Umbilical cord (tissue), 2 donors: ENCODE measurements at places on chromosomes 4 and X. TPM values are rescaled to one million over a fixed set of nuclear protein-coding genes. Genes with fewer than 3 reads are reported as not detected.

The RRH gene
- not detected for total RNA-seq

The MMRN1 gene
- 17.8 TPM for total RNA-seq

The RBMXL3 gene
- total RNA-seq, result 1.4 TPM

The PAGE5 gene
- not detected for total RNA-seq

The RASGEF1B gene
- total RNA-seq, result 17.1 TPM

The MAGEA11 gene
- total RNA-seq, result not detected

The MAGEH1 gene
- total RNA-seq, result 65.2 TPM

The SLITRK2 gene
- 1.2 TPM for total RNA-seq

The COX7B2 gene
- not detected for total RNA-seq

The L1CAM gene
- 18.8 TPM for total RNA-seq

The KLKB1 gene
- not detected for total RNA-seq

The HMX1 gene
- total RNA-seq, result not detected

The TEC gene
- total RNA-seq, result 5.1 TPM

The NEXMIF gene
- 1.7 TPM for total RNA-seq

The CT45A1 gene
- total RNA-seq, result not detected

The NDST4 gene
- total RNA-seq, result 2.2 TPM

DNA sequence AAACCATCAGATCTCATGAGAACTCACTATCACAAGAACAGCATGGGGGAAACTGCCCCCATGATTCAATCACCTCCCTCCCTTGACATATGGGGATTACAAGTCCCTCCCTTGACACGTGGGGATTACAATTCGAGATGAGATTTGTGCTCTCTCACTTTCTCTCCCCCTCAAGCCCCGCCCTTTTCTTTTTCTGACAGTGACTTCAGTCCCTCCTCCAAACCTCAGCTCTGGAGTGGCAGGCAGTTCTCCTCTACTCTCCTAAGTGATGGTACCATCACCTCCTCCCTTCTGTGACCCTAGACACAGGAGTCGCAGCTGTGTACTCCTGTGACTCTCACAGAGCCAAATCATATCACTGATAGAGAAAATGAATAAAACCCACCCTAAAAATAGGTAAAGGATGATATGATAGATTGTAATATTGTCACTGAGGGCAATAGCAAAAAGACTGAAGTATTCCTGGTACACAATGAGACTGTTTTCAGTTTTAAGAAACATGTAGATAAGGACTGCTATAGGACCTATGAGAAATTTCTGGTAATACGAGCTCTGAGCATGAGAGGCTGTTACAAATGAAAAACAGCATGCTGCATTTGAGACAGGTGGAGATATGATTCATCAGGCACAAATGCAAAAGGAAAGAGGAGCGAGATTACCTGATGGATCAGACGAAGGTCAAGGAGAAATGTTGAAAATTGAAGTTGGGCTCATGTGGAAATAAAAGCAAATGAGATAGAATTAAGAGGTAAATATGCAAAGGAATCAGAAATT, 101.2 kb upstream of the CBLL2 start:
- DNase-seq, result peak; percentile 4

- peak; percentile 13 for DNase-seq
Observed at GRCh38 chr4:15811703-15812337, 33.7 kb downstream of the CD38 start.

DNA sequence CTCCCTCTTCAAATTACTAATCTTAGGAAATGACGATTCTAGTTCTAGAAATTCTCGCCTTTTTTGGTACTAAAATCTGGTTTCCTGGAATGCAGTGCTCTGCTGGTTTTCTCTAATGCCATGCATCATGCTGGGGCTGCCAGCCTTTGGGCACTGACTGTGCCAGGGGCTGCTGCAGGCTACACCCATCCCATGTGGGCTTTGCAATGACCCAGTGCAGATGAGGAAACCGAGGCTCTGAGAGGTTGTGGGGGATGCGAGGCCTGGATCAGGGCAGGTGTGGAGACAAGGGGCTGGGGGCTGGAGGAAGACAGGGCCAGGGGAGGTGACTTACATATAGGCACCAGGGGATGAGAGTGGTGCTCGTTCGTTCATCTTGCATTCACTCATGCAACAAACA, 95.3 kb downstream of the HMX1 start:
- no peak for DNase-seq

DNA sequence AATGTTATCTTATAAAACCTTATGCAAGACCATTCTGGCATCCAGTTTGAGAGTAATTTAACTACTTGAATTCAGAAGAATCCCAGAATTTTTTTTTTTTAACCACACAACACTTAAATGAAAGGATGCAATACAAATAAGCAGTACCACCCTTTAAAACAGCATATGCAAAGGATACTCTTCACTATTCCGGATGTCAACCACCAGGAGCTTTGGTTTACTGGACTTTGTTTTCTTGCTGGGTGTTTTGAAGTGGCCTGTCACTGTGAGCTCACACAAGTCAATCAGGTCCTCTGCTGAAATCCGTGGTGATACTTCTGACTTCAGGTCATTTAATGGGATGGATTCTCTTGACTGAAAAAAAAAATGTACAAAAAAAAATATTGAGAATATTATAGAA, 200.0 kb downstream of the TBCK start:
- no peak for DNase-seq

GRCh38 chr4:129240816-129241215, 144.9 kb downstream of the C4orf33 start:
- no peak for DNase-seq

GRCh38 chr4:4901877-4902276, 42.4 kb downstream of the MSX1 start:
- DNase-seq, result no peak

- no peak for DNase-seq
Observed at GRCh38 chr4:153161226-153161963, 42.8 kb upstream of the TRIM2 start.

GRCh38 chr4:153452658-153453378, 13.3 kb upstream of the TMEM131L start:
- DNase-seq, result no peak

DNA sequence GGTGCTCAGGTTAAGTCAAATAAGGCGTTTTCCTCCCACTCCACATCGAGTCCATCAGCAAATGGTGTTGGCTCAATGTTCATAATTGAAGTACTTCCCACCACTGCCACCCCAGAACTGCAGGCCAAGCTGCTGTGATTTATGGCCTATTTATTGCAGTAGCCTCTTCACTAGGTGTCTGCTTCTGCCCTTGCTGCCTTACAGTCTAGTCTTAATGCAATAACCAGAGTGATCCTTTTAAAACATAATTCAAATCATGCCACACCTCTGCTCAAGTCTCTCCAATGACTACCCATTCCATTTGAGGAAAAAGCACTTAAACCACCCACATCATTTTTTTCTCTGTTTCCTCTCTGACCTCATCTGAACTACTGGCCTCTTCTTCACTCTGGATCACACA, 220.3 kb downstream of the KCNIP4 start:
- DNase-seq, result no peak

- DNase-seq, result no peak
Observed at GRCh38 chr4:75898536-75898935, 3.7 kb downstream of the PPEF2 start.

GRCh38 chr4:27692158-27692557, 831.5 kb downstream of the STIM2 start:
- DNase-seq, result no peak

GRCh38 chr4:155999725-156000124, 46.1 kb upstream of the CTSO start:
- peak; percentile 20 for DNase-seq

DNA sequence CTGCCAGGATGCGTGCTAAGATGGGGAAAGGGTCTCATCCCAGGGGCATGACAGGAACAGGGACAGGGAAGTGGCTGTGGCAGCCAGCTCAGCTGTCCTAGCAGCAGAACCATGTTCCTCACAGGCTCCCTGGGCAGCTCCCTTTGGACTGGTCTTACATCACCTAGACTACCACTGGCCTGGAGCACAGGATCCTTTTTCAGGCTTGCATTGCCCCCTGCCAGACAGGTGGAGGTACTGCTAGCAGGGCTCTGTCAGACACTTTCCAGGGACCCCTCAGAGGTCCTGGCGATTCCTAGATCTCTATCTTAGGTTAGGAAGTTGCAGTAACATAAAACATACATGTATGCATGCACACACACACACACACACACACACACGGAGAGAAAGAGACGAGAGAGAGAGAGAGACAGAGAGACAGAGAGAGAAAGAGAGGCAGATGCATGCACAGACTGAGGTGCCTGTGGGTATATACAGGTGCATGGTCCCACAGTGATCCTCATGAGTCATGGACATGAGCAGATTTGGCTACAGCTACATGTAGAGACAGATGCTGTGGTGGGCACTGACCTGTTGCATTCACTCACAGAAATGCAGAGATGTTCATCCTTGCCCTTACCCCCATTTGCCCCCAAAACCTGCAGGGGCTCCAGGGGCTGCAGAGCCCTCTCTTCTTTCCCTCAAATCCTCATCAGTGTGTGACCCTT, 63.6 kb downstream of the STARD8 start:
- no peak for DNase-seq

DNA sequence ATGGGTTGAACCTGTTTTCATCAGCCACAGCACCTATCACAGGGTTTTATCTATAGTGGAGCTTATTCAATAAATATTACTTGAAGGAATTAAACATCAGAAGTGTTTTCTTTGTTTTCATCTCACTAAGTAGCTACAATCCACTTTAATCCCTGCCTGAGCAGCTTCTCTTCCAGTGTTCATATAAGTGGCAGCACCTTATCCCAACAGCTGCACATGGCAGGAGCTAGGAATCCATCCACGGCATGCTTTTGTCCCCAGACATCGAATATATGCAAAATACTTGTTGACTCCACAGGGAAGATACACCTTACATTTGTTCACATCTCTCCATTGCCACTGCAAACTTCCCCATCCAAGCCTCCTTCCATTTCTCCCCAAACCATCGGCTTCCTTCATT, 549.8 kb upstream of the FAM241A start:
- no peak for DNase-seq

GRCh38 chr4:74021601-74022000, 16.9 kb downstream of the CXCL3 start:
- DNase-seq, result no peak

GRCh38 chr4:55571806-55572205, 20.2 kb downstream of the PDCL2 start:
- DNase-seq, result no peak

DNA sequence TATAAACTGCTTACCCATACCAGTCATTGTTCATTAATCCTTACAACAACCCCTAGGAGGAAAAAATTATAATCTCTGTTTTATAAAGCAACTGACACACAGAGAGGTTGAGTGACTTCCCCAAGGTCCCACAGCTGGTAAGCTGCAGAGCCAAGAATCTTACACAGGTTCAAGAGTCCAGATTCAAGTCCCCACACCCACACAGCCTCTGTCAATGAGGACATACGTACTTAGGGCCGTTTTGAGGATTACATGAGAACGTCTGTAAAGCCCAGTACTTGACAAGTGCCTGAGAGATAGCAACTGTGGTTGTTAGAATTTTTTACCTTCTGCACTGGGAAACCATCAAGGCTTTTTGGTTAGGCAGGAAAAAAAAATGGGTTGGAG, 556 bp upstream of the SLC25A43 start:
- DNase-seq, result peak; percentile 2

DNA sequence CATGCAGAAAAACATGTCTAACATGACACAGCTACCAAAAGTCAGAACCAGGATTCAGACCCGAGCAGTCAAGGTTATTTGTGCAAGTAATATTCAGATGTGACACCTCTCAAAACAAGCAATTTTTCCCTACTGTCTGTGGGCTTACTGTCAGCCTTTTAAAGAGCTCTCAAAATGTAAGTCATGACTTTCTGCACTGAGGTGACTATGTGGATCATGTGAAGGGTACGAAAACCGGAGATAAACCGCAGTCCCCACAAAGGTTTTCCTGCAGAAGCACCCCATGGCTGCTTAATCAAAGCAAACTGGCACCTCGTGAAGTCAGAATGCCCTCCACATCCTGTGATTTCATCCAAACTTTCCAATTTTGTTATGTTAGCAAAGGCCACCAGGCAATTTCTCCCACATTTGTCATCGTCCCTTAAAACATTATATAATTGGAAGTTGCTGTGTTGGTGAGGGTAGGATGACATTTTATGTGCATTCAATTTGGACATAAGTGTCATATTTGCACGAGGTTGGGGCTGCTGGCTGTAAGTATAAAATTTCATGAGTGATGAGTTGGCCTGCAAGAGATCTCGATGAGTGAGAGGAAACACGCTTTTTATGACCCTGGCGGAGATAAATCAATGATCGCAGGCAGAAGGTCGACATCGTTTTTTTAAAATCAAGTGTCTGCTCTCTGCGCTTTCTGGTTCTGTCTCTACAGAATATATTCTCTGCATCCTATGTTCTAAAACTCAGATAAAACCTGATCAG, 161.2 kb downstream of the STK32B start:
- no peak for DNase-seq

- DNase-seq, result no peak
Observed at GRCh38 chr4:121397941-121398601, 17.3 kb upstream of the QRFPR start.

DNA sequence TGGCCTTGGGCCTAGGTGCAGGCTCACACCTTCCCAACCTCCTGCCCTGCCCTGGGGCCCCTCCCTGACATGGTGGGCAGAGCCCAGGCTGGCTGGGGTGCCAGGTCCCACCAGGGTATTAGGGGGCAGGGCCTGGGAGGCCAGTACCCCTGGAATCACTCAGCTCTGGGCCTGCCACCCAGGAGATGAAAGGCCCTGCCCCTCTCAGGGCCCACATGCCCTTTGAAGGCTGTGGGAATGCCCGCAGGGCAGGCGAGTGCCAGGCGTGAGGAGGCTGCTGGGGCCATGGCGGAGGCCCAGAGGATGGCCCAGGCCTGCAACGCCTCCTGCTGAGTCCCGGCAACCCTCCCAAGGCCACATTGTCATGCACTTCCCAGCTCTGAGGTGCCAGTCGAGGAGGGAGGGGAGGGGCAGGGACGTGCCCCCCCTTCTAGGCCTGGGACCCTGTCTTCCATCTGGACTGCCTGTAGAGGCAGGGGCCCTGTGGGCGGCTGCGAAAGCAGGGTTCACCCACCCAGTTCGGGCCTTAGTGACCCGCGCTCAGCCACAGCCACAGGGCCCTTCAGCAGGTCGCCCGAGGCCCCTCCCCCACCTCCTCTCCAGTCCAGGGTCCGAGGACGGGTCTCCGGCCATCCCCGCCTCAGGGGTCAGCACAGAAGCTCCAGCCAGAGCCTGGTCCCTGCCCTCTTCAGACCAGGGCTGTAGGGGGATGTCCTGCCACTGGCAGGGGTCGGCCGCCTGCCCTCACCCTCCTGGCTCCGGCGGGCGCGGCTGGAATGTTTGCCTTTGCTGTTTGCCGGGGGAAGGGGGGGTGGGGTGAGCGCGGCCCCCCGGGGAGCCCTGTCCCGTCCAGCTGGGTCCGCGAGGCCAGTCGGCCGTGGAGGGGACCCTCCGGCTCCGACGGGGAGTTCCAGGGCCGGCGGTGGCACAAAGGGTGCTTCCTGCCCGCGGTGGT, 26.7 kb upstream of the FGFR3 start:
- no peak for DNase-seq

DNA sequence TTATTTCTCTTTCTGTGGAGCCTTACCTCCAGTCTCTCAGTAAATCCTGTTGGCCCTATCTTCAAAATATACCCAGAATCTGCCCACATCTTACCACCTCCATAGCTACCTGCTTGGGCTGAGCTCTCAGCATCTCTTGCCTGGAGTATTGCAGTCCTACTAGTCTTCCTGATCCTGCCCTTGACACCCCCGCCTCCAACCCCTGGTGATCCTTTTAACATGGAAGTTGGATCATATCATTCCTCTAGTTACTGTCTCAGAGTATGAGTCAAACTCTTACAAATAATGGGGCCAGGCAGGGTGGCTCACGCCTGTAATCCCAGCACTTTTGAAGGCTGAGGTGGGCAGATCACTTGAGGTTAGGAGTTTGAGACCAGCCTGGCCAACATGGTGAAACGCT, 43.1 kb upstream of the SETD7 start:
- no peak for DNase-seq

GRCh38 chr4:152106113-152106763, 345.4 kb upstream of the GATB start:
- DNase-seq, result peak; percentile 93
